Esophagus squamous epithelium (tissue), 5 donors: ENCODE measurements at places on chromosomes 2 and 18.

- H3K4me3 ChIP-seq = no peak overlapping the region
- H3K27me3 ChIP-seq = no peaks in the 10 kb centered on the region
- H3K27ac ChIP-seq = no peak overlapping the region
- no peaks in the 10 kb centered on the region for H3K36me3 ChIP-seq
- no peaks in the 10 kb centered on the region for H3K4me1 ChIP-seq
Observed at GRCh38 chr2:172540421-172540820, 15.5 kb upstream of the PDK1 start.

DNA sequence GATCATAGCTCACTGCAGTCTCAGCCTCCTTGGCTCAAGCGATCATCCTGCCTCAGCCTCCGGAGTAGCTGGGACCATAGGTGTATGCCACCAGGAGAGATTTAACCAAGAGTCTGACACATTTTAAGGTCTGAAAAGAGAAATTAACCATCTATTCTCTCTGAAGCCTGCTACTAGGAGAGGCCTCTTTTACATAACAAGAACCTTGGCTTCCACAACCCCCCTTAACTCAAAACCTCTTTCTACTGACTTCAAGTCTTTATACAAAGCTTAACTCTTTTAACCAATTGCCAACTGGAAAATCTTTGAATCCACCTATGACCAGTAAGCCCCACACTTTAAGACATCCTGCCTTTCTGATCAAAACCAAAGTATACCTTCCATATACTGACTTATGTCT is 279.9 kb upstream of the CELF4 start:
- no peak overlapping the region for H3K4me3 ChIP-seq
- no peaks in the 10 kb centered on the region for H3K27me3 ChIP-seq
- H3K27ac ChIP-seq = no peak overlapping the region
- DNase-seq = no peak
- no peaks in the 10 kb centered on the region for H3K36me3 ChIP-seq

DNA sequence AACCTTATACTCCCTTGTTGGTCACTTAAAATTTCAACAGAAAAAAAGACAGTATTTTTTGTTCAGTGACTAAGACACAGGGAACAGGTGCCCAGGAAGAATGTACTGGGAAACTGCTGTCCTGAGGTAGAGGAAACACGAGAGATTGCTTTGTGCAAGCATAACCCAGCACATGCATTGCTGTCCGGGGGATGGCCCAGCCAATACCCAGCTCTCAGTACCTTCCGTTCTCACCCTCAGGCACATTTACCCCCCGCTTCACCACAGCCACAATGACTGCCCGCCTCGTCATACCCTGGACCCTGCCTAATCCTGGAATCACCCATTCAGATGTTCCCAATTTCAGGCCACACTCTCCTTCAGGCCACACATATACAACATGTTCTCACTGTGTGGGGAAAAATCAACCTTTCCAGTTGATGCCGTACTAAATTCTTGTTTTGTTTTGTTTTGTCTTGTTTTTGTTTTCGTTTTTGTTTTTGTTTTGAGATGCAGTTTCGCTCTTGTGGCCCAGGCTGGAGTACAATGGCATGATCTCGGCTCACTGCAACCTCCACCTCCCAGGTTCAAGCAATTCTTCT is 140.7 kb downstream of the ESCO1 start:
- no peaks in the 10 kb centered on the region for H3K36me3 ChIP-seq
- DNase-seq = no peak
- H3K27me3 ChIP-seq = no peaks in the 10 kb centered on the region
- no peak overlapping the region for H3K27ac ChIP-seq
- no peak overlapping the region for H3K4me3 ChIP-seq
- H3K4me1 ChIP-seq = no peaks in the 10 kb centered on the region

GRCh38 chr18:58038063-58038462 is 6.0 kb upstream of the NEDD4L start:
- H3K4me1 ChIP-seq = peaks cover 3% of the 10 kb centered on the region
- no peak overlapping the region for H3K4me3 ChIP-seq
- no peak for DNase-seq
- H3K27me3 ChIP-seq = no peaks in the 10 kb centered on the region
- H3K36me3 ChIP-seq = no peaks in the 10 kb centered on the region

- DNase-seq = no peak
- no peak overlapping the region for H3K27ac ChIP-seq
- H3K27me3 ChIP-seq = no peaks in the 10 kb centered on the region
- H3K4me3 ChIP-seq = no peak overlapping the region
- H3K36me3 ChIP-seq = no peaks in the 10 kb centered on the region
Observed at GRCh38 chr18:27428716-27429475, 243.8 kb upstream of the CHST9 start.

DNA sequence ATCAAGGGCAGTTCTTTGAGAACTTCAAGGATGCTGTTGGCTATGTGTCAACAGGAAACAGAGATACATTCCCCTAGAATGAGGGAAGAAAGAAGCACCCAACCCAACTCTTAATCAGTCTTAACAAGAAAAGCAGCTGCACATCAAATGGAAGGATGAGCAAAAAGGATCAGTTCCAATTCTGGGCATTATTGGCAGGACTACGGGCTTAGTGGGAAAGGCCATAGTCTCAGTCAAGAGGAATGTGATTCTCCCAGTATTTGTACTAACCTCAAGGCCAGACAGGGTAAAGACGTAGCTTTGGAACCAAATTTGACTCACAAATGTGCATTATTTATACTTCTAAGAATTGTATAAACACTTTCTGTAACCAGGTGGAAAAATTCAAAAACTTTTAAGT is 18.2 kb downstream of the BMP10 start:
- H3K4me1 ChIP-seq = no peaks in the 10 kb centered on the region
- no peak overlapping the region for H3K4me3 ChIP-seq
- H3K36me3 ChIP-seq = no peaks in the 10 kb centered on the region
- H3K27ac ChIP-seq = no peak overlapping the region
- no peak for DNase-seq
- no peaks in the 10 kb centered on the region for H3K27me3 ChIP-seq
